ENCODE measurements at places on chromosomes 11 and 22.

- no peak for DNase-seq
Measured at GRCh38 chr11:121670805-121671282, 218.1 kb upstream of the SORL1-AS1 start.

DNA sequence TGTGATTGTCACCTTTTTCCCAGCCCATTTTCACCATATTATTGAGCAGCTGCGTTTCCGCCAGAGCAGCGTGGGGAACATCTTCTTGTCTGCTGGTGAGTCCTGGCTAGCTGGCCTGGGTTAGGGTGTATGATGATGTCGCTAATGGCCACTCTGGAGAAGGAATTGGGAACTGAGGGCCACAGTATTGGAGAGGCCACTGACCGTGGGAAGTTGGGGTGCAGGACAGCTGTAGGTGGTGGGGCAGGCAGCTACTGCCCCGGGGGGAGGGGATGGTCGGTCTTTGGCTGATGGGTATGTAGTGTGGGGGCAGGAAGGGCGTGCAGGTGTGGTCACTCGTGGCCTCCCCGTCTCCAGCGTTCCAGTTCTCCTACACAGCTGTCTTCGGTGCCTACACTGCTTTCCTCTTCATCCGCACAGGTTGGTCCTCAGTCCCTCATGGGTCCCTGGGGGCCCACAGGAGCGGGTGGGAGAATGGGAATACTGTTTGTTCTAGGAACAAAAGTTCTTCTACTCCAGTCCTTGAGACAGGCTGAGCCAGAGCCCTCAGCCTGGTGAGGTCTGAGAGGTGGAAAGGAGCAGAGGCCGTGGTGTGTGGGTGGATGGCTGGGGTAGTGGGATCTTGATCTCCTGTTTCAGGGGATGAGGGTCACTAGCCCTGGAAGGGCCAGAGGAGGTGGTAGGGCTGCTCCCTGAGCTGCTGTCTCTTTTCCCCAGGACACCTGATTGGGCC, 2.1 kb downstream of the RCE1 start:
- no peak for DNase-seq

DNA sequence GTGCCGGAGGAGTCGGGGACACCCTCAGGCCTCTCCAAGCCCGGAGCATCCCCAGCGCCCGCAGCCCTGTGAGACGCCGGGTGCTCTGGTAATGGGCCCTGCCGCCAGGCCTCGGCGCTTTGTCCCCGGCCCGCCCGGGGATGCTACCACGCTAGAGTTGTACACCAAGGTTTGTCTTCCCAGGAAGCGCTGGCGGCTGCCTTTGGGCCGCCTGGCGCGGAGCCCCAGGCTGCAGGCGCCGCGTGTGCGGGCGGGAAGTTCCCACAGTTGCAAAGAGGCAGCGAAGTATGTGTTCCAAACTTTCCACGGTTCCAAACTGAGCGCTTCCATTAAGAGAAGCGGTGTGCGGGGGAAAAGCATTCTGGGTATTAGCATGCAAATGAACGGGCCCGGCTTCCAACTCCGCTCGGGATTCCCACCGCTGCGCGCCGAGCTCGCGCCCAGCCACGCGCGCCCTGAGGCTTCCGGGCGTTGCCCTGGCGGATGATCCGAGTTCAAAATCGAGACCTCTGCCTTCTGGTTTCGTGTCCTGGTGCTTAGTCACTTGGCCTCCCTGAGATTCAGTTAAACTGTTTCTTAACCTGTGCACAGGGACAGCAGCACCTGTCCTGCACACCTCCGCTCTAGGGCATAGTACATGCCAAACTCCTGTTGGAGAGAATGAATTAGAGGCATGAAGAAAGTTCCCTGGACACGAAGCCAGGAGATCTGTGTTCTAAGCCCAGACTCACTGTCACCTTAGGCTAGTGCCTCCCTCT, 1.3 kb upstream of the PATZ1 start:
- DNase-seq: peak; percentile 11

GRCh38 chr11:68049509-68050370, 10.9 kb downstream of the TCIRG1 start:
- DNase-seq: no peak

- DNase-seq: no peak
Measured at GRCh38 chr11:59957094-59957493, 6.7 kb upstream of the OOSP4A start.

DNA sequence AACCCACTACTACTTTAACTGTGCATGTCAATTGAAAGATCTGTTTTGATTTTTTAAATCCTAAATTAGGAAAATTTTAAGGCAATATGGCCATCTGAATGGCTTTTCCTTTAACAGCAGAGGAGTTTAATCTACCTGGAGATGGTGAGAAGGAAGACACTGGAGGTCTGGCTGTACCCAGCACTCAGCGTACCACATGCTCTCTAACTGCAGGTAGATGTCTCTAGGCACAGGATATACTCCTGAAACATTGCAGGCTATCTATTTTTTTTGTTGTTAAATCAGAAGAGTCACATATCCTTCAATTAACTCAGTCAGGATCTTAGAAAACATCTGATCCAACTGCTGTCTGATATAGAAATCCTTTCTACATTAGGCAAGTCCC, 17.3 kb upstream of the CASTOR1 start:
- DNase-seq: no peak

DNA sequence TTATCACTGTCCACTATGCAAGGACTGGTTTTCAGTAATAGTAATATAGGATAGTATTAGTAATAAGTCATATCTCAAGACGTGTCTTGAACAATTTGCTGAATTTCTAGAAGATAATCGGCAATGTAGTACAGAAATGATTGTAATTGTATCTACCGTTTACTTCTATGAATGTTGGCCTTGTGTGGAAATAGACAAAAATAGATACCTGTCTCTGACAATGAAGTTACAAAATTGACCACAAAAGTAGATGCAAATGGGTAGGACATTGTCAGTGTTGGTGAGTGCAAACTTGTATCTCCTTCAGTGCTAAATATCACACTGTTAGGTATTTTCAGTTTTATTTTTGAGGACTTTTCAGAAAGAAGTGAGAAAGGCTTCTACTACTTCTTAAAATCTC, 43.1 kb downstream of the SVIP start:
- DNase-seq: no peak

DNA sequence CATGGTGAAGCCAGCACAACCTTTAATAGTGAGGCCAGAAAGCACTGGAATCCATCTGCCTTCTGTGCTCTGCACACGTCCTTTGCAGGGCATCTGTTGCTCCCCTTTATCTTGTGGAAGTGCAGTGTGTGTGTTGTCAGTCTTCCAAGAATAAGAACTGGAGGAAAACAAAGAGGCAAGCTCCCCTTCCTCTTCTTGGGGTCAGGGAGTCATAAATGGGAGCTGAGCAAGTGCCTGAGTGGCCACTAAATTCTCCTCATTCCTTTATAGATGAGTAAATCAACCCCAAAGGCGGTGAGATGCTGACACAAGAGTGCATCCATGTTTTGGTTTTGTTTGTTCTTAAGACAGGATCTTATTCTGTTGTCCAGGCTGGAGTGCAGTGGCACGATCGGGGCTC, 38.3 kb downstream of the WT1 start:
- no peak for DNase-seq

DNA sequence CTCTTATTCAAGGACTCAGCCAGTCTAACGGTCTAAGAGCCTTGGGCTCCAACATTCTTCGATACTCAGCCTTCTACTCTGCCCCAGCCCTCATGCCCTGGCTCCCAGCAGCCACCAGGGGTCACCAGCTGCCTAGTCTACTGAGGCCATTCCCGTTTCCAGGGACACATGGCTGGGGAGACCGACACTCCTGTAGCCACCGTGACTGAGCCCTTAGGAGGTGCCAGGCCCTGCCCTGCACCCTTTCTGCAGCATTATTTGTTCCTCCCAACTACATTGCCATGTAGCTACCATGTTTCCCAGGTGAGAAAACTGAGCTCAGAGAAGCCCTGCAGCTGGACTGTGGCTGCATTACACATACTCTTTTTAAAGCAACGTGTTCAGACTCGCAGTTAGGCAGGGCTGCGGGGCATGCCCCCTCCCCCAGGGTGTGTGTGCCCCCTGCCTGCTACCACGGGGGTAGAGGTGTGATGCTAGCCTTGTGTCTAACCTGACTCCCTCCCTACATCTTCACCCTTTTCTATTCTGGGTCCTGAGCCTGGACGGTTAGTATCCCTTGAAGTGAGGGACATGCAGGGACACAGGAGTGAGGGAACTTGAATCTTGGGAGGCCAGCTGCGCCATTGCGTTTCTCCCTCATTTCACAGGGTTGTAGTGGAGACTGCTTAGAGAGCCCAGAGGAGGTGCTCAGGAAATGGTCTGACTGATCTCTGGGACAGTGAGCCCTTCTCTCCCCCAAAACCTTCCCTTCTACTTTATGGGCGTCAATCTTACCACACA, 17.5 kb downstream of the ATG16L2 start:
- no peak for DNase-seq

DNA sequence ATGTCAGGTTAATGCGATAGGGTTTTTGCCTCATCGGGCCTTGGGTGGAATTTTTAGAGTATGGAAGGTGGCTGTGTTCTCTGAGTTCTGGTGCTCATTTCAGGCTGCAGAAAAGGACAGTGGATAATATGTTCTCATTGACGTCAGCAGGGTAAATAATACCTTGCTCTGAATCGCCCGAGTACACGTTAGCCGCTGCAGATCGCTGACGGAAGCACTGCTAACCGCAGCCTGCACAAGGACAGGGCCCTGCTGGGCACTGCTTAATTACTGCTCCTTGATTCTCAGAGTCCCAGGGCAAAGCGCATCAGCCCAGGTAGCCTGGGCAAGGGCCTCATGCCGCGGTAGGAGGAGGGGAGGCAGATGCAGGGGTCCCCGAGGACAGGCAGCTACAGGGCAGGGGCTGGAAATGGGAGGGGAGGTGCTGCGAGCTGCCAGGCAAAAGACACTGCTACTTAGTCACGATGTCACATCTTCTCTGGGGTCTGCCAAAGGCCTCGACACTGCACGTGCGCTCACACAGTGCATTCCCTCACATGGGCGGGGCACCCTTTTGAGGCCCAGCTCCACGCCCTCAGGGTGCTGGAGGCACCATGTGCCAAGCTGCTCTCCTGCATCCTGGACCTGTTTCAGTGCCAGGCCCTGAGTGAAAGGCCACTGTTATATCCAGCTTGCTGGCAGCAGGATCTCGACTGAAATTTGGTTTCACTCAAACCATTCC, 35.2 kb downstream of the PPP2R1B start:
- DNase-seq: no peak

- DNase-seq: no peak
Measured at GRCh38 chr11:15841931-15842740, 514.2 kb downstream of the SOX6 start.

- no peak for DNase-seq
Measured at GRCh38 chr11:71285111-71285510, 32.7 kb upstream of the SHANK2 start.

GRCh38 chr22:42317008-42317407, 46.6 kb upstream of the TCF20 start:
- peak; percentile 19 for DNase-seq

GRCh38 chr11:24457985-24458384, 38.9 kb upstream of the LUZP2 start:
- DNase-seq: no peak

Data from stimulated activated CD8-positive, alpha-beta memory T cell treated with anti-CD3 and anti-CD28 coated beads, Interleukin-7, amount 100 ng/mL, for 1 hour (primary cell).